PC-9 (cell line): ENCODE measurements at places on chromosomes 11 and 22. TPM values are rescaled to one million over a fixed set of nuclear protein-coding genes. Genes with fewer than 3 reads are reported as not detected.

TOM1 gene
- total RNA-seq = 43.6 and 45.1 TPM in 2 replicates

CABP4 gene
- total RNA-seq = 2.0 and 2.5 TPM in 2 replicates

AGBL2 gene
- total RNA-seq = 13.1 and 21.9 TPM in 2 replicates

DNA sequence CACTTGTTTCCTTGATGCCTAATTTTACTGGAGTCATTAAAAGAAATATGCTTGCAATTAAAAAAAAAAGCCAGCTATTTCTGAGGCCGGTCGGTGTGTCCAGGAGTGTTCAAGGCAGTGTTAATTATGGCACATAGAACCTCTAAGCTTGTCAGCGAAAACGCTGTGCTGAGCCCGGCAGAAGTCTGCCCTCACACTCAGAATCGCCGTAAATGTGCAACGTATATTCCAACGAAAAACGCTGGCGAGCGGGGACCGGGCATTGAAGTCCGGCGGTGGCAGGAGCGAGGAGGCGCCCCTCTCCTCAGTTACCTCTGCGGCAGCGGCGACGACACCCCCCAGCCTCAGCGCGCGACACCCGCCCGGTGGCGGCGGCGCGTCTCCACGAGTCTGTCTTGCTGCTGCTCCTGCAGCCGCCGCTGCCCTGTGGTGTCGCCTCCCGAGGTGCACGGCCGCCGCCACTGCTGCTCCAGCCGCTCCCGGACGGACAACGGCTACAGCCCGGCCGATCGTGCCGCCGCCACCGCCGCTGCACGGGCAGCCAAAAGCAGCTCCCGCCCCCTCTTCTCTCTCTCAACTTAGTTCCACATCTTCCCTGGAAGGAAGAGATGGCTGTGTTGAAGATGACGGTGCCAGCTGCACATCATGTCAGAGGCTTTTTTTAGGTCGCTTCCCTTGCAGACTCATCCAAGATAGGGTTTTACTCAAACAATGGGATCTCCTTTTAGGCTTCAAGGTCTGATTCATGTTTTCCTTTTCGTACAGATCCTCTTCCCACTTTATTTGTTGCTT, 56.0 kb downstream of the JAM3 start:
- no peak overlapping the region for H3K4me3 ChIP-seq
- H3K4me1 ChIP-seq = no peaks in the 10 kb centered on the region
- H3K27me3 ChIP-seq = peaks cover 93% of the 10 kb centered on the region
- no peak for DNase-seq

GRCh38 chr11:96215826-96216225, 127.2 kb downstream of the MAML2 start:
- H3K27ac ChIP-seq = peak overlapping the region; percentile 38
- no peaks in the 10 kb centered on the region for H3K36me3 ChIP-seq
- no peak for DNase-seq
- no peak overlapping the region for H3K4me3 ChIP-seq
- peaks cover 48% of the 10 kb centered on the region for H3K4me1 ChIP-seq
- H3K27me3 ChIP-seq = no peaks in the 10 kb centered on the region

DNA sequence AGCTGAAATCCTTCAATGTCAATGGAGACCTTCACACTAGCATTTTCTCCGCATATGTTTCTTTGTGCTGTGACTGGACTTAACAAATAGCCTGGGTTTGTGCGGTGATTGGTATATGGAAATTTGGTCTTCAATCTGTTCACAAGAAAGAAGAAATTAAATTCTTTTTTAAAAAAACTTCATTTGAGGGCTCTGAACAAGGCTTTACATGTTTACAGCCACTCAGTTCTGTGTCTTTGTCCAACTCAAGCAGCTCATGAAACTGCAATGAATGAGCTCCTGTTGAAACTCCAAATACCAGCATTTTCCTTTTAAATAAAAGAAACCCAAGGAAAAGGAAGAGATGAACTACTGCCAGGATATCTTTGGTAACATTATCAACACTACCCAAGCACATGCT, 57.3 kb downstream of the PIK3C2A start:
- H3K36me3 ChIP-seq = peaks cover 14% of the 10 kb centered on the region
- H3K4me1 ChIP-seq = no peaks in the 10 kb centered on the region
- no peak for DNase-seq
- H3K27me3 ChIP-seq = no peaks in the 10 kb centered on the region
- H3K4me3 ChIP-seq = no peak overlapping the region
- no peak overlapping the region for H3K27ac ChIP-seq

DNA sequence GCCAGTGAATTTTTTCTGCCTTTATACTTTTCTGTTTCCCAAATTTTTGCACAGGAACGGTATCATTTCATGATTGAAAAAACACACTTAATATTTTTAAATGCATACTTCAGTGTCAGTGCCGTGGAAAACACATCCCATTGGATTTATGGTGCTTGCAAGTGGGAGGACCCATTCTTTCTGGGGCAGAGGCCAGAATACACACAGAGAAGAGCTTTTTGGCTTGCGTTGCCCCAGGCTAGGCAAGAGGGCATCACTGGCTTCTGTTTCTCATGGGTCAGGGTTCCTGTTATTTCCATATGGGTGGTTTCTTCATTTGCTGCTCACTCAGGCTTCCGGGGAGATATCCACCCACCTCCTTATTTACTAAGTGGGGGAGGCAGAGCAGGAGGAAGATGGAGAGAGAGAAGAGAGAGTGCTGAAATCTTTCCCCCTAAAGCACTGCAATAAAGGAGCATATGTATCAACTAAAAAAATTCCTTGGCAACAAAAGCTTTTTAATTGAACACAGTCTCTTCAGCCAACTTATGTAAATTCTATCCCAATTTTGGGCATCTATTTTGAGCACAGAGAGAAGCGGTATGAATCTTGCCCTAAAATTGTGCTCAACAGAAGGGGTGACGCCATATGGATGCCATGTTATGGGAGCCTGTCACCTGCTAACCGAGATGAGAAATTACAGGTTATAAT, 66.0 kb upstream of the KIRREL3 start:
- no peak for DNase-seq
- H3K36me3 ChIP-seq = no peaks in the 10 kb centered on the region
- no peak overlapping the region for H3K4me3 ChIP-seq
- H3K4me1 ChIP-seq = no peaks in the 10 kb centered on the region
- H3K27me3 ChIP-seq = peaks cover 32% of the 10 kb centered on the region

DNA sequence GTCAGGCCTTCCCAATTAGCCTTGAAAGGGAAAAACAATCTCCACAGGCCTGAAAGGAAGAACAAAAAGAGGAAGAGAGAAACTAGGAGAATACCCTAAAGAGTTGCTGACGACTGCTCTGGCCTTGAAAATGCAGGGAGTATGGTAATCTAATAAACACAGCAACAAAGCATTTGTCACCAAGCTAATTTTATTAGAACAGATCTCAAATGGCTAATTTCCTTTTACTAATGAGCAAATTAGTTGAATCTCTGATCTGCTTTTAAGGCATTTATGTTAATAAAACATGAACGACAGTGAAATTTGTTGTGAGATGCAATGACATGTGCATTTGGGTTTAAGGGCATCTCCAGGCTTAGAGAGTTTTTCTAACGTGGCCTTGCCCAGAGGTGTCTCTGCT, 212.2 kb downstream of the BUD13 start:
- no peak overlapping the region for H3K4me3 ChIP-seq
- no peak overlapping the region for H3K27ac ChIP-seq
- peaks cover 95% of the 10 kb centered on the region for H3K27me3 ChIP-seq
- H3K4me1 ChIP-seq = no peaks in the 10 kb centered on the region
- DNase-seq = no peak

GRCh38 chr22:34243023-34243422, 322.7 kb upstream of the LARGE1 start:
- H3K4me1 ChIP-seq = no peaks in the 10 kb centered on the region
- no peak overlapping the region for H3K4me3 ChIP-seq
- DNase-seq = no peak
- H3K27me3 ChIP-seq = no peaks in the 10 kb centered on the region

GRCh38 chr11:10622957-10623791, 54.7 kb upstream of the LYVE1 start:
- H3K4me1 ChIP-seq = no peaks in the 10 kb centered on the region
- H3K36me3 ChIP-seq = no peaks in the 10 kb centered on the region
- DNase-seq = no peak
- H3K27ac ChIP-seq = no peak overlapping the region

- no peaks in the 10 kb centered on the region for H3K27me3 ChIP-seq
- H3K27ac ChIP-seq = peak overlapping the region; percentile 98
- peak; percentile 55 for DNase-seq
- no peak overlapping the region for H3K4me3 ChIP-seq
- peaks cover 94% of the 10 kb centered on the region for H3K4me1 ChIP-seq
Measured at GRCh38 chr22:30208631-30209603, 37.6 kb downstream of the LIF start.

- peak; percentile 70 for DNase-seq
- peaks cover 28% of the 10 kb centered on the region for H3K36me3 ChIP-seq
- no peaks in the 10 kb centered on the region for H3K27me3 ChIP-seq
- peak overlapping the region; percentile 33; the same call in 1 of the 2 replicates for H3K27ac ChIP-seq
- H3K4me1 ChIP-seq = peaks cover 11% of the 10 kb centered on the region; the same call in 1 of the 2 replicates
- H3K4me3 ChIP-seq = no peak overlapping the region
Measured at GRCh38 chr22:40368836-40369235, 1.6 kb upstream of the SGSM3 start.
